EH (cell line): ENCODE measurements at places on chromosomes 4 and X.
A peak's percentile ranks its signal among the peaks of the same experiment; 100 is the strongest.

GRCh38 chrX:154357205-154357604 lies 17.2 kb downstream of the FLNA start:
- DNase-seq = peak; percentile 15

GRCh38 chr4:176185051-176185450 lies 10.3 kb downstream of the SPATA4 start:
- DNase-seq = peak; percentile 88

- DNase-seq = no peak
Observed at GRCh38 chr4:117515921-117516320, 430.5 kb upstream of the TRAM1L1 start.

GRCh38 chr4:30718021-30718542 lies 2.1 kb upstream of the PCDH7 start:
- DNase-seq = peak; percentile 20
